ENCODE measurements at places on chromosomes 5 and 9.

- no peaks in the 10 kb centered on the region for H3K27me3 ChIP-seq
- peaks cover 15% of the 10 kb centered on the region for H3K36me3 ChIP-seq
- H3K4me1 ChIP-seq = peaks cover 18% of the 10 kb centered on the region
- no peak overlapping the region for H3K4me3 ChIP-seq
- no peak for DNase-seq
- H3K27ac ChIP-seq = no peak overlapping the region
Observed at GRCh38 chr5:122941737-122942136, 94.8 kb downstream of the PPIC start.

- peaks cover 4% of the 10 kb centered on the region for H3K4me1 ChIP-seq
- H3K4me3 ChIP-seq = no peak overlapping the region
- H3K36me3 ChIP-seq = peaks cover 9% of the 10 kb centered on the region
- H3K27me3 ChIP-seq = no peaks in the 10 kb centered on the region
- no peak for DNase-seq
Observed at GRCh38 chr5:147956842-147957223, 50.5 kb upstream of the C5orf46 start.

- H3K36me3 ChIP-seq = peaks cover 17% of the 10 kb centered on the region
- H3K27me3 ChIP-seq = no peaks in the 10 kb centered on the region
- no peak overlapping the region for H3K27ac ChIP-seq
- DNase-seq = no peak
- H3K4me1 ChIP-seq = peaks cover 18% of the 10 kb centered on the region
Observed at GRCh38 chr9:69153707-69154521, 20.2 kb upstream of the TJP2 start.

DNA sequence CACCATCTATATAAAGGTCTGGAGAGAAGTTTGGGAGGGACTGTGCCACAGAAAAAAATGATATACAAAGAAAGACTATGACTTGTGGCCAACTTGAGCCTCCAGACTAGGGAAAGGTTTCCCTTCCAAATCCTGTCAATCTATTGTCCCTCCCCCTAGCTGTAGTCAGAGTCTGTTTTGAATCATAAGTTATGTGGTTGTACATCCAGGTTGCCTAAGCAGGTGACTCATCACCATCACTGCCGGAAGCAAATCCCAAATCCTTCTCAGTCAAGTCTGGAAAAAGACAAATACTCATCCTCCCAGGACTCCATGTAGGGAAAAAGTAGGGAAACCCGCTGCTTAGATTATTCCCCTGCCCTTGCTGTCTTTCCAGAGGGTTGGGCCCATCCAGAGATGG is 235.7 kb downstream of the CDK5RAP2 start:
- no peak for DNase-seq
- peaks cover 6% of the 10 kb centered on the region for H3K4me1 ChIP-seq
- no peak overlapping the region for H3K27ac ChIP-seq
- H3K27me3 ChIP-seq = no peaks in the 10 kb centered on the region

- no peak overlapping the region for H3K27ac ChIP-seq
- no peaks in the 10 kb centered on the region for H3K27me3 ChIP-seq
- DNase-seq = no peak
- no peaks in the 10 kb centered on the region for H3K36me3 ChIP-seq
Observed at GRCh38 chr5:36786448-36787012, 90.0 kb upstream of the NIPBL start.

DNA sequence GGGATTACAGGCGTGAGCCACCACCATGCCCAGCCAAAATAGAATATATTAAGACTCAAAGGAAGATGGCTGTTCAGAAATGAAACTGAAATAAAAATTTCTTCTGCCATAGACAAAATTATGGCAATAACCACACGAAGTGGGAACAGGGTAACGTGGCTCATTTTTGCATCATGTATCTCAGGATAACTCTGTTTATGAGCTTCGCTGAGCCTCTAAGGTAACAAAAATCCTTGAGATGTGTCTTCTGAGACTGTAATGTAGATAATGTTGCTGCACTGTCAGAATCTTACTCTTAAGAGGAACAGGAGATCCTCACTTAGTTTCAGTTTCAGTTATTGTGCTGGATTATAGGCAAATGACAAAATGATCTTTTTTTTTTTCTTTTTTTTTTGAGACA is 153.8 kb downstream of the GOLPH3 start:
- no peak overlapping the region for H3K4me3 ChIP-seq
- no peaks in the 10 kb centered on the region for H3K36me3 ChIP-seq
- DNase-seq = no peak
- no peaks in the 10 kb centered on the region for H3K27me3 ChIP-seq

Measured in type B pancreatic cell (in vitro differentiated cells).